Epithelial cell of esophagus (primary cell): ENCODE measurements at places on chromosomes 5 and 9.

DNA sequence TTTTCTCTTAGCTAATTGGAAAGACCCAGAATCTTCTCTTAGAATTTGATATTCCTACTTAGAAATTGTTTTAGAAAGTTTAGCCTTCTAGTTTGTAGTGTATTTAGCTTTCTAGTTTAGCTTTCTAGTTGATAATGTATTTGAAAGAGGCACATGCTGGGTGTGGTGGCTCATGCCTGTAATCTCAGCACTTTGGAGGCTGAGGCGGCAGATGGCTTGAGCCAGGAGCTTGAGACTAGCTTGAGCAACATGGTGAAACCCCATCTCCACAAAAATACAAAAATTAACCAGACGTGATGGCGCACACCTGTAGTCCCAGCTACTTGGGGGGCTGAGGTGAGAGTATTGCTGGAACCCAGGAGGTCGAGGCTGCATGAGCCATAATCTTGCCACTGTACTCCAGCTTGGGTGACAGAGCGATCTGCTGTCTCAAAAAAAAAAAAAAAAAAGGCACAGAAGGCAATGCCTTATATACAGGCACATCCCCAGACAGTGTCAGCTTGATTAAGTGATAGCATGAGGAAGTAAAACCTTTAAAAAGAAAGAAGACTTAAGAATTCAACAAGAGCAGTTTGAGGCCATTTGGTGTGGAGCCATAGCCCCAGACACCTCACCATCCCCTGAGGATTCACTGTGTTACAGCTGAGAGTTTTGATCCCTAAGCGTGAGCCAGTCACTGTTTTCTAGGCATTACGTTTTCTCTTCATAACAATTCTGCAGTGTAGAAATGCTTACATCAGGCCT, 34.6 kb downstream of the ZSWIM6 start:
- DNase-seq = no peak

DNA sequence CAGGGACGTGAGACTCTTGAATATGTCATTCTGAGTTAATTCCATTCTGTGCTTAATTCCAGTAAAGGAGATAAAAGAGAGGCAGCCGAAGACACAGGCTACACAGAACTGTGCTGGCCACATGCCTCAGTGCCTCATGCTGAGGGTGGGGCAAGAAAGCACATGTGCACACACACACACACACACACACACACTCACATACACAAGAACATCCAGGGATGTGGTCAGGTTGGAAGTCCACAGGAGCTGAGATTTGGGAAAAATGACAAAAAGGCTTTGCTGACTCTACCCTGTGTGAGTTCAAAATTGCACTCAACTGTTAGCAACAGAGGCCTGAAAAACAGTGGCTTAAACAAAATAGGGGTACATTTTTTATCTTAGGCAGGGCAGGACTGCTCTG, 40.5 kb downstream of the ALG2 start:
- DNase-seq = no peak

DNA sequence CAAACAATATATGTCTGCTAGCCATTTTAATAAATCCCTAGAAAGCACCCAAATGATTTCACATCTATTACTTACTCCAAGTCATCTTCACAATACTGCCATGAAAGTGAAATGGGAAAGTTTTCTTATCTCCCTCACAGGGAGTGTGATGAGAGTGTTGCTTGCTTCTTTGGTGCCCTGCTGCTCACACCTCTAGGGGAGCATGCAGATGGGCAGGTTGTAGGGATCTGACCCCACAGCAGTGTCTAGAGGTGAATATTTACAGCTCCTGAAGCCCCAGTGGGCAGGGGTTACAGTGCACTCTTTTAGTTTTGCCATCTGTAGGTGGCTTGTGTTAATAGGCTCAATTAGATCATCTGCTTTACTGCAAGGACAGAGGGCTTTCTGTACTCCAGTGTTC, 173.2 kb downstream of the GABRG2 start:
- DNase-seq = no peak

DNA sequence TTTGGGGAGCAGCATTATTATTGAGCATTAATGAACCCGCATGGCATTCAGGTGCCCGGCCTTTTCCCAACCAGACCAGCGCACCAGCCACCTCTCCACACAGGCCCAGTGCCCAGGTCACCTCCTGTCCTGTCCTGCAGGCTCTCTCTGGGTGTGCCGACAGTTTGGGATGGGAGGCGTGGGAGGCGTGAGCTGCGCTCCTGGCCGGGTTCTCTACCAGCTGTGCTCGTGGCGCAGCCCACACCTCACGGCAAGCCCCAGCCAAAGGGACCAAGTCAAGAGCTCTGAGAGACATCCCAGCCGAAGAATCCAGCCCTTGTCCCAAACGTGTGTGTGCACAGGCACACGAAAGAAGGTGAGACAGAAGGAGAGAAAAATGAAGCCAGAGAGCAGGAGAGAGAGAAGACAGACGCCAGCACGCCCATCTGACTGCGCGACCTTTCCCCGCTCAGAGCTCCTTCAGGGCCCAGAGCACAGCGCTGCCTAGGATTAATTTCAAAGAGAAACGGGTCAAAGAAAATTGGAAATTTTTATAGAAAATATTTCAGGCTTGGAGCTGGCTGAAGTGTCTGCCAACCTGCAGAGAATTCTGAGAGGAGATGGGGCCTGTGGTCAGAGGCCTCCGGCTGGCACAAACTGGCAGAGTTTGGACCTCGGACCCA, 81.7 kb downstream of the ADAMTS2 start:
- no peak for DNase-seq

- peak; percentile 41 for DNase-seq
Observed at GRCh38 chr5:86981898-86982297, 285.8 kb upstream of the RASA1 start.

- DNase-seq = no peak
Observed at GRCh38 chr9:21357479-21358460, 7.1 kb upstream of the IFNA6 start.

DNA sequence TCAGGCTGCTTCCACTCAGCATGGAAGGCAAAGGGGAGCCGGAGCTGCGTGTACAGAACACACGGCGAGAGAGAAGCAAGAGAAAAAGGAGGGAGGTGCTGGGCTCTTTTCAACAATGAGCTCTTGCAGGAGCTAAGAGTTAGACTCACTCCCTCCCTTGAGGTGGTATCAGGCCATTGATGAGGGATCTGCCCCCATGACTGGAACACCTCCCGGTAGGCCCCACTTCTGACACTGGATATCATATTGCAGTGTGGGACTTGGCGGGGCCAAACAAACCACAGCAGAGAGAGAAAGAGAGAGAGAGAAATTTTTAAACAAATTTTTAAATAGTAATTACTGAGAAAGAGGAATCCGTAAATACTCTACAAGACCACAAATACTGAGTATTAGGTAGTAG, 182.2 kb downstream of the TRIO start:
- DNase-seq = no peak

DNA sequence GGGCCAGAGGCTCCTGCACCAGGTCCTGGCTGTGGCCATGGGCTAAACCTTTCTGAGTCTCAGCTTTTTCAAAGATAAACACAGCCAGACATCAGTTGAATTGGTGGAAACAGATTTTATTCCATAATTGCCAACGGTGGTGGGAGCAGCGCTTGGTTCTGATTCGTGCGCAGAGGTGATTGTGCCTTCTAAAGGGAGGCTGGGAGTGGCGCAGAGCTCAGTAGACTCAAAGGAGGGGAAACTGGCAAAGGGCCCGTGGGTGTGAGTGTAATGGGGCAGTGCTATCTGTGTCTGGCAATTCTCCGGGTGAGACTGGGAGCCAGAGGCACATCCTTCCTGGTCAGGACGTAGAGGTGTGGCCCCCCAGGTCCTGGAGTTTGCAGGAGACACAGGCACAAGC, 169.4 kb upstream of the PPP1R26 start:
- no peak for DNase-seq

GRCh38 chr5:134103998-134104654, 10.4 kb upstream of the TCF7 start:
- no peak for DNase-seq

DNA sequence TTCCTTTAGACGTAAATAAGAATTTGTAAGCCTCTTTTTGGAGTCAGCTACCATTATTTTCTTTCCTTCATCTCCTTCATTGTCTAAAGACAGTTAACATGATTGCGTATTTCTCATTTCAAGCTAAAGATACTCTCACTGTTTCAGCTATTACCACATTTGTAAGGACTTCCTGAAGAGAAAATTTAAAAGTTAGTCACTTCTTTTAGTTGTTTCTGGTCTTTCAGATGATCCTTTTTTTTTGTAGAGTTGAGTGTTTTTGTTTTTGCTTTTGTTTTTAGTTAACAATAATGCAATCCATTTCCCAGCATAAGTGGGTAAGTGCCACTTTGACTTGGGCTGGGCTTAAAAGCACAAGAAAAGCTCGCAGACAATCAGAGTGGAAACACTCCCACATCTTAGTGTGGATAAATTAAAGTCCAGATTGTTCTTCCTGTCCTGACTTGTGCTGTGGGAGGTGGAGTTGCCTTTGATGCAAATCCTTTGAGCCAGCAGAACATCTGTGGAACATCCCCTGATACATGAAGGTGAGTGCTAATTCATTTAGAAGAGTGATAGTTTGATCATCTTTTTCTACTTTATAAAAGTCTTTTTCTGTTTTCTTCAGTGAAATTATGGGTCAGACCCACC, 2.0 kb downstream of the IL31RA start:
- peak; percentile 72 for DNase-seq

DNA sequence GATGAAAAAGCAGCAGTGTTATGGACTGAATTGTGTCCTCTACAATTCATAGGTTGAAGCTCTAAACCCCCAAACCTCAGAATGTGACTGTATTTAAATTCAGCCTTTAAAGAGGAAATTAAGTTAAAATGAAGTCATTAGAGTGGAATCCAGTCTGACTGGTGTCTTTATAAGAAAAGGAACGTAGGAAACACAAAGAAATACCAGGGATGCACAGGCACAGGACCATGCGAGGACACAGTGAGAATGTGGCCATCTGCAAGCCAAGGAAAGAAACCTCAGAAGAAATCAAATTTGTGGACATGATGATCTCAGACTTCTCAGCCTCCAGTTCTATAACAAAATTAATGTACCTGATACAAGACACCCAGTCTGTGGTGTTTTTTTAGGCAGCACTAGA, 971.2 kb upstream of the CDH9 start:
- DNase-seq = peak; percentile 56

DNA sequence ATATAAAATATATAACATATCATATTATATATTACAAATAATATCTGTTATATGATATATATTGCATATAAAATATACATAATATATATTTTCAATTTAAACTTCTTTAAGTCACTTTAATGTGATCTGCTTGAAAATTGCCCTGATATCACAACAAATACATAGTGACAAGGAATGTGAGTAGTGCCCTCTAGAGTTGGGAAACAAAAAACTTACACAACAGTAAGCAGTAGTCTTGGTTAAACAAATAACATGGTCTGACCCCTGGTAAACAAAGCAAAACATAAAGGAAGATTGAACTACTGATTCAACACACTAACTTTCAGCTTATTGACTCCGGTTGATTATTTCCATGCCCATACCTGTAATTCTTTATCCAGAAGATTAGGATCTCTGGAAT, 188.3 kb upstream of the NMUR2 start:
- peak; percentile 27 for DNase-seq

DNA sequence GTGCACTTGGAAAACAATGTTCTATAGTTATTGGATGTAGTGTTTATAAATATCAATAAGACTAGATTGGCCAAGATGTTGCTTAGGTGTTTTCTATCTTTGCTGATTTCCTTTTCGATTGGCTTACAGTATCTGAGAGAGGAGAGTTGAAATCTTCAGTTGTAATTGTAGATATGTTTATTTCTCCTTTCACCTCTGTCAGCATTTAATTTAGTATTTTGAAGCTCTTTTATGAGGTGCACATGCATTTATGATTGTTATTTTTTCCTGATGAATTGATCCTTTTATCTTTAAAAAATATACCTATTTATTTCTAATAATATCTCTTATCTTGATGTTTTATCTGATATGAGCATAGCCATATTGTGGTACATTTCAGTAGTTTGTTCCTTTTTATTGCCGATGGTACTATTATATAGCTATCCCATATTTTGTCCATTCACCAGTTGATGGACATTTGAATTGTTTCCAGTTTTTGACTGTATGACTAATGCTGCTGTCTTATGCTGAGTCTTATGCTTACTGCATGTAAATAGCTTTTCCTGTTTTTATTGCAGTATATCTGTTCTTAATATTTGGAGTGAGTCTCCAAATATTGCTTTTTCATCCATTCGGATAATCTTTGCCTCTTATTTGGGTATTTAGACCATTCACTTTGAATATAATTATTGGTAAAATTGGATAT, 34.7 kb downstream of the ERCC6L2 start:
- peak; percentile 18 for DNase-seq

DNA sequence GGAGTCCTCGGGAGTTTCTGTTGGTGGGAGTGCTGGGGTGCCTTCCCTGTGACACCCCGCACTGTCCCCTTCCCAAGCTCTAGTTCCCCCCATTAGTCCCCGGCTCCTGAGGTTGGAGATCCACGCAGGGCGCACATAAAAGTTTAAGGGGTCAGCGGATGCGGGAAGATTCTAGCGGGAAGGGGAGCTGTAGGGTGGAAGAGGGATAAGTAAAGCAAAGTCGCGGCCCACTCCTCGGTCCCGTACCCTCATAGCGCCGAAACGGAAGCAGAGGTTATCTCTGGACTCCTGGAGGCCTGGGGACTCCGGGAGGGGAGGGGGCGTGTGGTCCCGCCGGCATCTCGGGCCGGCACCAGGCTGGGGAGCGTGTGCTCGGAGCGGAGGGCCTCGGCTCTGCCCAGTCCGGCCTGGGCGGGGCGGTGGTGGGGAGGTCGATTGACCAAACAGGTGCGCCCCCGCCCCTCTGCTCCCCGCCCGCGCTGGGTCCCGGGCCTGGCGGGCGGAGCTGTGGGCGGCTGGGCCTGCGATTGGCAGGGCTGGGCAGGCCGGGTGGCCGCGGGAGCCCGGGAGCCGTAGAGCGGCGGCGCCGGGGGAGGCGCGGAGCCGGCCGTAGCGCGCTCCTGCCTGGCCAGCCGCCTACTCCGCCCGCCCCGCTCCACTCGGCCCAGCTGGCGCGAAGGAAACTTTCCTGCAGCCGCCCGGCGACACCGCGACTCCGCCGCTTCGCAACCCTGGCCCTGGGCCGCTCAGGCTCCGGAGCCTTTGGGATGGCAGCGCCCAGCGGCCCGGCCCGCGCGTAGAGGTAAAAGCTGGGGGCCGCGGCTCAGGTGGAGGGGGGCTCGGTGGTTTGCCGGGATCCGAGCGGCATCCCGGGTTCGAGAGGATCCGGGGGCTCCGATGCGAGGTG, 52.2 kb upstream of the DAB2IP start:
- DNase-seq = peak; percentile 64

GRCh38 chr5:17147617-17148016, 69.8 kb upstream of the BASP1 start:
- no peak for DNase-seq

GRCh38 chr5:116388564-116389258, 185.9 kb downstream of the SEMA6A start:
- no peak for DNase-seq
